ENCODE measurements at places on chromosomes 2 and 18. TPM values are rescaled to one million over a fixed set of nuclear protein-coding genes. Genes with fewer than 3 reads are reported as not detected.

DNA sequence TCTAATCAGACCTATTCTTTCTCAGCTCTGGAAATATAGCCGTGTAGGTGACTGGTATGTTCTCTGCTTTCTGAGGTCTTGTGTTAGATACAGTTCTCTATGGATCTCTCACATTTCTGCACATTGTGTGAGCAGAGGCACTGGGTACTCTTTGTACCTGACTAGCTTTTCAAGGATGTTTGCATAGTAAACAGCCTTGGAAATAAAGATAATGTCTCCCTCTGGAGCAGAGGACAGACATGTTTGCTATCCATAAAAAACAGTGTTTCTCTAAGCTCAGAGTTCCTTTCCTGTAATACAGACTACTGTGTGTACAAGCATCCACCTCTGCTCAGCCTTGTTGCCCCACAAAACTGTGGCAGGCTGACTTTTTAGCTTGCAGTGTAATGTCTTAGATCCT, 279.2 kb downstream of the CTNNA2 start:
- no peak overlapping the region for H3K4me3 ChIP-seq
- H3K27me3 ChIP-seq, result no peaks in the 10 kb centered on the region
- H3K27ac ChIP-seq, result peak overlapping the region; percentile 58
- peak; percentile 5 for DNase-seq
- no peaks in the 10 kb centered on the region for H3K36me3 ChIP-seq

DNA sequence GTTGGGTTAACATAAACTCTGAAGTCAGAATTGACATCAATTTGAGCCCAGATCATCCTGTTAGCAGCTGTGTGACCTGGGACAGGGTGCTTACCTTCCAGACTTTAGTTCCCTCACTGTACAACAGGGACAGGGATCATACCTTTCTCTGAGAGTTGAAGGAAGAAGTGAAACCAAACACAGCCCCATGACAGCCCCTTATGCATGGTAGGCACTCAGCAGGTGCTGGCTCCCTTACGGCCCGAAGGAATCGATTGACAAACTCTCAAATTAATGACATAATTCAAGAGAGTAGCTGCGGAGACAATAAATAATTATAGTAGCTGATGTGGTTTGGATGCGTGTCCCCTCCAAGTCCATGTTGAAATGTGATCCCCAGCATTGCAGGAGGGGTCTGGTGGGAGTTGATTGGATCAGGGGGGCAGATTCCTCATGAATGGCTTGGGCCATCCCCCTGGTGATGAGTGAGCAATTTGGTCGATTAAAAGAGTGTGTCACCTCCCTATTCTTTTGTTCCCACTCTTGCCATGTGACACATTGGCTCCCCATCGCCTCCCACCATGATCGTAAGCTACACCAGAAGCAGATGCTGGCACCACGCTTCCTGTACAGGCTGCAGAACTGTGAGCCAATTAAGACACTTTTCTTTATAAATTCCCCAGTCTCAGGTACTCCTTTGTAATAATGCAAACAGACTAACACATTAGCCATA, 72.4 kb downstream of the ODC1 start:
- no peak for DNase-seq
- no peak overlapping the region for H3K4me3 ChIP-seq
- no peaks in the 10 kb centered on the region for H3K27me3 ChIP-seq
- no peaks in the 10 kb centered on the region for H3K36me3 ChIP-seq

- no peak for DNase-seq
- H3K27ac ChIP-seq, result no peak overlapping the region
- H3K27me3 ChIP-seq, result no peaks in the 10 kb centered on the region
- H3K4me1 ChIP-seq, result no peaks in the 10 kb centered on the region
- no peak overlapping the region for H3K4me3 ChIP-seq
These were observed 25.7 kb upstream of the UXS1 start for GRCh38 chr2:106219813-106220212.

GRCh38 chr2:182067393-182067792, 81.7 kb downstream of the PPP1R1C start:
- peaks cover 8% of the 10 kb centered on the region for H3K4me1 ChIP-seq
- no peaks in the 10 kb centered on the region for H3K36me3 ChIP-seq
- no peaks in the 10 kb centered on the region for H3K27me3 ChIP-seq
- H3K27ac ChIP-seq, result no peak overlapping the region
- no peak for DNase-seq

GRCh38 chr18:74608681-74609080, 11.0 kb downstream of the ZNF407 start:
- H3K4me3 ChIP-seq, result no peak overlapping the region
- no peaks in the 10 kb centered on the region for H3K36me3 ChIP-seq
- H3K27ac ChIP-seq, result no peak overlapping the region
- peaks cover 13% of the 10 kb centered on the region for H3K4me1 ChIP-seq
- no peak for DNase-seq
- no peaks in the 10 kb centered on the region for H3K27me3 ChIP-seq

Gene PDCD1
- total RNA-seq, result not detected

- H3K36me3 ChIP-seq, result no peaks in the 10 kb centered on the region
- H3K27ac ChIP-seq, result no peak overlapping the region
- H3K4me1 ChIP-seq, result peaks cover 29% of the 10 kb centered on the region
- no peak overlapping the region for H3K4me3 ChIP-seq
- DNase-seq, result no peak
These were observed 1.6 kb upstream of the DNMT3A start for GRCh38 chr2:25343187-25343825.

Gene PARD3B
- total RNA-seq, result 14.3 TPM

DNA sequence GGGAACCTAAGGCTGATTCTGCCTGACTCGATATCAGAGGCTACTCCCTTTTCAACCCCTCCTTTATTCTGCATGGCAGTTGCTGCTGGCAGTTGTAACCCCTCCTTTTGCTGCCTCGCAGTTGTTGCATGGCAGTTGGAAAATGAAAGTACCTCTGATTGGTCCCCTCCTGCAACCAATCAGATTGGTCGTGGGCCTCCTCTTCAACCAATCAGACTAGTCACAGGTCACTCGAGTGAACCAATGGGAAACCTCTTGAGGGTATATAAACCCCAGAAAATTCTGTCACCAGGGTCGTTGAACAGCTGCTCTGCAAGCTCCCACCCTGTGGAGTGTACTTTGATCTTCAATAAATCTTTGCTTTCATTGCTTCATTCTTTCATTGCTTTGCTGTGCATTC, 294.3 kb upstream of the SLC8A1 start:
- DNase-seq, result no peak
- no peaks in the 10 kb centered on the region for H3K4me1 ChIP-seq
- no peak overlapping the region for H3K4me3 ChIP-seq
- H3K36me3 ChIP-seq, result no peaks in the 10 kb centered on the region
- H3K27me3 ChIP-seq, result no peaks in the 10 kb centered on the region

DNA sequence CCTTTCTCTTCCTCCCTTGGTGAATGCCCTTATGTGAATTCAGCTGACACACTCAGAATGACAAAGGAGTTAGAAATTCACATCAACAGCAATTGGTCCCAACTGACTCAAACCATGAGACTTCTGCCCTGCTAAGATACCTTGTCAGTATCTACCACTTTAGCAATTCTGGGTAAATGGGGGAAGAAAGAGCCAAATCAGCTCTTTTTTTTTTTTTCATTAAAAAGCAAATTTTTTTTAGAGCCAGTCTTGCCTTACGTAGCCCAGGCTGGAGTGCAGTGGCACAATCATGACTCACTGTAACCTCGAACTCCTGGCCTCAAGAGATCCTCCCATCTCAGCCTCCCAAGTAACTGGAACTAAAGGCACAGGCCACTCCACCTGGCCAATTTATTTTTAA, 1.7 kb upstream of the PPP4R1 start:
- no peak overlapping the region for H3K4me3 ChIP-seq
- DNase-seq, result no peak
- H3K27ac ChIP-seq, result peak overlapping the region; percentile 99
- H3K36me3 ChIP-seq, result peaks cover 8% of the 10 kb centered on the region

GRCh38 chr18:47263430-47264307, 12.2 kb upstream of the SKOR2 start:
- peaks cover 27% of the 10 kb centered on the region for H3K27me3 ChIP-seq
- no peak for DNase-seq
- peak overlapping the region; percentile 24 for H3K4me3 ChIP-seq
- no peak overlapping the region for H3K27ac ChIP-seq

Gene GAD1
- total RNA-seq, result not detected

DNA sequence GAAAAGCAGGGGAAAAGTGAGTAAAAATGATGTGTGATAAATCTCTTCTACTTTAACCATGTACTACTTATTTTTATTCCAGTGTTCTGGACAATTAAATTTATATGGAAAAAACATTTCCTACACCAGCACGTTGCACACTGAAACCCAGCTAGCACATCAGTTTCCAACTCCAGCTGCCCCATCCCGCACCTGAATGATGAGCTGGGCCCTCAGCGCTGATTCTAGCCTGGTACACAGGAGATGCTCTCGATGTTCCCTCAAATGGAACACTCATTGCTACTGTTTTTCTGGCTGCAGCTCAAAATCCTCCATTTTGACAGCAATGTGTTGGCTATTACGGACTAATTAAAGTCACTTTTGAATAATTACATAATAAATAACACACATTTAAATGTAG, 783.1 kb upstream of the FSHR start:
- no peaks in the 10 kb centered on the region for H3K27me3 ChIP-seq
- H3K27ac ChIP-seq, result no peak overlapping the region
- H3K4me1 ChIP-seq, result peaks cover 4% of the 10 kb centered on the region
- H3K4me3 ChIP-seq, result no peak overlapping the region

- H3K4me3 ChIP-seq, result no peak overlapping the region
- no peaks in the 10 kb centered on the region for H3K27me3 ChIP-seq
- no peak for DNase-seq
- no peak overlapping the region for H3K27ac ChIP-seq
- no peaks in the 10 kb centered on the region for H3K4me1 ChIP-seq
- H3K36me3 ChIP-seq, result no peaks in the 10 kb centered on the region
These were observed 185.7 kb downstream of the HAUS1 start for GRCh38 chr18:46289931-46290330.

Gene ZNF396
- total RNA-seq, result 7.6 TPM

DNA sequence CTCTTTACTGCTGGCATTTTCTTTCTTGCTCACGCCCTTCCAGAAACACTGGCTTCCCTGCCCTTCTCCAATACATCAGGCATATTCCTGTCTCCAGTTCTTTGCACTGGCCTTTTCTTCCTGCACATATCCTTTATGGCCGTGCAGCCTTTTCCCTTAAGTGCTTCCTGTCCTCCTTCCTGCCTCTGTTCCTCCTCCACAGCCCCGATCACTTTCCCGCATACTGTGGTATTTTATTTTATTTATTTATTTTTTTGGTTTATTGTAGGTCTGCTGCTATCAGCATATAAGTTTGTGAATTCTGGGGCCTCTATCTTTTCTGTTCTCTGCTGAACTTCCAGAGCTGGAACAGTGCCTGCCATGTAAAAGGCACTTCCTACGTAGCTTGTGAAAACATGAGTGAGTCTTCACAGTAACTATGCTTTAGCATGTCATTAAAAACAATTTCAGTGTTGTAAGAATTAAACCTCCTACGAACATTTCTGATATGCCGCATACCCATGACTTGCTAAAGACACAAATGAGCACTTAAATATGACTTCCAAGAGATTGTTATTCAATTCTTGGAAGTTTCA, 289.1 kb downstream of the TRIB2 start:
- H3K36me3 ChIP-seq, result no peaks in the 10 kb centered on the region
- H3K27ac ChIP-seq, result no peak overlapping the region
- no peaks in the 10 kb centered on the region for H3K27me3 ChIP-seq

Gene GMCL1
- total RNA-seq, result 4.9 TPM

- no peak overlapping the region for H3K4me3 ChIP-seq
- H3K4me1 ChIP-seq, result peaks cover 4% of the 10 kb centered on the region
- H3K36me3 ChIP-seq, result no peaks in the 10 kb centered on the region
These were observed 42.3 kb downstream of the AQP12A start for GRCh38 chr2:240733803-240734495.

Gene MATN3
- total RNA-seq, result 1.2 TPM

Gene B4GALT6
- 2.9 TPM for total RNA-seq

DNA sequence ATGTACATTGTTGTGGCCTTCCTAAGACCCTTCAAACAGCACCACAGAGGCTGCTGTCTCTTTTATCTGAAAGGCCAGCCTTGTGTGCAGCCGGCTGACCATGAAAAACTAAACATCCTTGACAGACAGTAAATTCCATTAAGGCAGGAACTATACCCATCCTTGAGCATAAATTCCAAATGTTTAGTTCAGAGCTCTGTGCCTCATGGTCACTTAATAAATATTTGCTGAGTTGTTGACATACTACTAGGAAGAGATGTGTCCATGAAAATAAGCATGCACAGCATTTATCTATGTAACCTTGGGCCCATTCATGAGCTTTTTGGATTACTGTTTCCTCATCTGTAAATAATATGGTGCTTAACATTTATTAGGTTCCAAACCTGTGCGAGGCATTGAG, 424.8 kb downstream of the HRH4 start:
- H3K27me3 ChIP-seq, result no peaks in the 10 kb centered on the region
- H3K36me3 ChIP-seq, result no peaks in the 10 kb centered on the region
- H3K4me3 ChIP-seq, result no peak overlapping the region
- no peaks in the 10 kb centered on the region for H3K4me1 ChIP-seq
- H3K27ac ChIP-seq, result no peak overlapping the region

- no peaks in the 10 kb centered on the region for H3K27me3 ChIP-seq
- H3K4me1 ChIP-seq, result peaks cover 38% of the 10 kb centered on the region
- H3K27ac ChIP-seq, result peak overlapping the region; percentile 46
- no peak overlapping the region for H3K4me3 ChIP-seq
- H3K36me3 ChIP-seq, result no peaks in the 10 kb centered on the region
These were observed 53.0 kb downstream of the EPHA4 start for GRCh38 chr2:221518935-221519625.

Gene ZSWIM2
- total RNA-seq, result not detected

Gene SP3
- 58.0 TPM for total RNA-seq

DNA sequence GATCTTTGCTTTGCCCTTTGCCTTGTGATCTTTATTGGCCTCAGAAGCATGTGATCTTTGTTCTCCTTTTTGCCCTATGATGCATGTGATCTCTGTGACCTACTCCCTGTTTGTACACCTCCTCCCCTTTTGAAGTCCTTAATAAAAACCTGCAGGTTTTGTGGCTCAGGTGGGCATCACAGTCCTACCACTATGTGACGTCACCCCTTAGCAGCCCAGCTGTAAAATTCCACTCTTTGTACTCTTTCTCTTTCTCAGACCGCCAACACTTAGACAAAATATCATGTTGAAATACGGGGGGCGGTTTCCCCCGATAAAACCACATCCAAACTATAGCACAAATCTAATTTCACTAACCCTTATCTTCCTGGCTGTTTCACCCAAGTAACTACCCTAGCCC, 76.7 kb upstream of the RAPGEF4 start:
- H3K36me3 ChIP-seq, result no peaks in the 10 kb centered on the region
- H3K4me3 ChIP-seq, result no peak overlapping the region
- no peak for DNase-seq
- no peaks in the 10 kb centered on the region for H3K4me1 ChIP-seq
- no peak overlapping the region for H3K27ac ChIP-seq
- H3K27me3 ChIP-seq, result no peaks in the 10 kb centered on the region

- no peaks in the 10 kb centered on the region for H3K27me3 ChIP-seq
- H3K36me3 ChIP-seq, result no peaks in the 10 kb centered on the region
- H3K4me1 ChIP-seq, result no peaks in the 10 kb centered on the region
- no peak for DNase-seq
- H3K27ac ChIP-seq, result no peak overlapping the region
- no peak overlapping the region for H3K4me3 ChIP-seq
These were observed 28.7 kb downstream of the IKZF2 start for GRCh38 chr2:213122725-213123124.

- no peak overlapping the region for H3K4me3 ChIP-seq
- no peak overlapping the region for H3K27ac ChIP-seq
- H3K27me3 ChIP-seq, result no peaks in the 10 kb centered on the region
- peaks cover 12% of the 10 kb centered on the region for H3K4me1 ChIP-seq
- DNase-seq, result no peak
These were observed 18.6 kb upstream of the ACOXL start for GRCh38 chr2:110713513-110714362.

Gene MBP
- 43.8 TPM for total RNA-seq

- H3K4me1 ChIP-seq, result no peaks in the 10 kb centered on the region
- no peaks in the 10 kb centered on the region for H3K36me3 ChIP-seq
- peaks cover 11% of the 10 kb centered on the region for H3K27me3 ChIP-seq
- no peak overlapping the region for H3K27ac ChIP-seq
- no peak for DNase-seq
These were observed 11.7 kb downstream of the AQP12B start for GRCh38 chr2:240670950-240671349.

Measured in stomach (tissue), 19 donors.